ENCODE measurements at places on chromosomes 2 and 18. TPM values are rescaled to one million over a fixed set of nuclear protein-coding genes. Genes with fewer than 3 reads are reported as not detected.

- peaks cover 6% of the 10 kb centered on the region for H3K4me1 ChIP-seq
- no peak for DNase-seq
- no peak overlapping the region for H3K4me3 ChIP-seq
- H3K27me3 ChIP-seq, result no peaks in the 10 kb centered on the region
- no peaks in the 10 kb centered on the region for H3K36me3 ChIP-seq
These were observed 3.2 kb upstream of the DDX1 start for GRCh38 chr2:15588329-15588919.

DNA sequence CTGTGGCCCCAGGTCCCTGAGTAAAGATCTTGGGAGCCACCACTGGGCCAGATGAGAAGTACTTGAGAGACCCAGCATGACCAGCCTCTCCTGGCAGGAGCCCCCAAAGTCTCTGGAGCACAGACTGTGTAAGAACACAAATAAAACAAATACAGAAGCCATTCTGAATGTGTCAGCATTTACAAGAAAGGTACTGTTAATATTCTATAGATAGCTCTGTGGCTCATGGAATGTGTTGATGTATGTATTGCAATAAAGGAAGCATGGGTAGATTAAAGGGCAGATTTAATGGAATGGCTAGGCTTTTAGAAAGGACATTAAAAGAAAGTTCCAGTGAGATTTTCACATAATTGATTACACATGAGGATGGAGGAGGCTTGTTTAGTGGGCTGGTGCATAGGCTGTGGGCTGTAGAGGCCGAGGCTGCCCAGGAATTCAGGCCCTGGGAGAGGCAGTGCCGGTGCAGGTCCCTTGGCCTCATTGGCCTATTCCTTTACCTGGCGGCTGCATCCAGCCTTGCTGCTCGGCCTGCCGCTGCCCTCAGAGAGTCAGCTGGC lies 127.7 kb upstream of the DLX2 start:
- no peak overlapping the region for H3K4me3 ChIP-seq
- no peaks in the 10 kb centered on the region for H3K27me3 ChIP-seq
- peak overlapping the region; percentile 15 for H3K27ac ChIP-seq
- H3K4me1 ChIP-seq, result peaks cover 36% of the 10 kb centered on the region
- H3K36me3 ChIP-seq, result no peaks in the 10 kb centered on the region

GRCh38 chr2:232321156-232321816 lies 57.3 kb upstream of the ALPP start:
- H3K27me3 ChIP-seq, result no peaks in the 10 kb centered on the region
- DNase-seq, result no peak
- H3K27ac ChIP-seq, result no peak overlapping the region

DNA sequence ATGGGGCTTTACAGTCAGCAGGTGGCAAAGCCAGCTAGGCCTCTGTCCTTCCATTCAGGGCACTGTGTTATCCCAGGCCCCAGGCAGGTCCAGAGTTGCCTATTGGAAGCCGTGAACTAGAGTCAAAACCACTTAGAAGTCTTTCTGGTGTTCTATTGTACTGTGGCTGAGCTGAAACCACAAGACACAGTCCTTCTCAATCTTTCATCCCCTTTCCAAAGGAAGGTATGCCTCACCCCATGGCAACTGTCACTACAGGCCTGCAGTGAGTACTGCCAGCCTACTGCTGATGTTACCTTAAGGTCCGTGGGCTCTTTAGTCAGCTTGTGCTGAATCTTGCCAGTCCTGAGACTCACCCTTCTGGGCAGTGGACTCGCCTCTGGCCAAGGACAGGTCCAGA lies 181.6 kb downstream of the GULP1 start:
- no peaks in the 10 kb centered on the region for H3K36me3 ChIP-seq
- H3K27me3 ChIP-seq, result no peaks in the 10 kb centered on the region
- no peak for DNase-seq
- no peak overlapping the region for H3K4me3 ChIP-seq
- H3K27ac ChIP-seq, result no peak overlapping the region

DNA sequence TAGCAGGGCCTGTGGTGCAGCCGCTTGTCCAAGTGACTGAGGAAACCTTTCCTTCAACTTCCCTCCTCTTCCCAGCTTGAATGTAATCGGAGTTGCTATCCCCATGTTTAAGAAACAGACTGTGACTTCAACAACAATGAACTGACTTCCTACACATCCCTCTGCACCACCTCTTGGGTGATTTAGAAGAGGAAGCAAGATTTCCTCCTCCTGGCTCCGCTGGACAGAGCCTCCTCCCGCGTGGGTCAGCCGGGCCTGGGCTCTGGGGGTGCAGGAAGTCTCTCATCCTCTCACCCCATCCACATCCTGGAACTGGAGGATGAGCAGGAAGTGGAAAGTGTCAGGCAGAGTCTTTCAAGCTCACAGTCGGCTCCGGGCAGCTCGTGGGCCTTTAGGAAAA lies 84.3 kb downstream of the GATA6 start:
- no peak overlapping the region for H3K27ac ChIP-seq
- H3K4me3 ChIP-seq, result no peak overlapping the region
- H3K27me3 ChIP-seq, result no peaks in the 10 kb centered on the region
- no peaks in the 10 kb centered on the region for H3K36me3 ChIP-seq

DNA sequence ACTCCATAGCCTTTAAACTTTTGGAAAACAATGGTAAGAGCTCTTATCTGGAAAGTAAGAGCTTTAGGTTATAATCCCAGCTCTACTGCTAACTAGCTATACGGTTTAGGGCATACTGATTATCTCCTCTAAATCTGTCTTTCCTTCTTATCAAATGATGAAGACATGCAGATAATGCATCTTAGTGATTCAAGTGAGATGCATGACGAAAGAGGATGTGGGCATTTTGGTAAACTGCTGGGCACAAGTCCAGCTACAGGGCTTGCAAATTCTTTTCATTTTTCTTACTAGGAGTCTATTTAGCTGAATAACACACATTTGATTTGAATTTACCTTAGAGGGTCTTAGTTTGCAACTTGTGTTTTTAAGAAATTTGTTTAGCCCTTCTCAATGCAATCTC lies 1604.8 kb upstream of the ZEB2 start:
- no peak overlapping the region for H3K27ac ChIP-seq
- no peaks in the 10 kb centered on the region for H3K27me3 ChIP-seq
- H3K4me3 ChIP-seq, result no peak overlapping the region

- no peak overlapping the region for H3K4me3 ChIP-seq
- H3K27ac ChIP-seq, result no peak overlapping the region
- H3K4me1 ChIP-seq, result no peaks in the 10 kb centered on the region
- H3K27me3 ChIP-seq, result no peaks in the 10 kb centered on the region
These were observed 261.6 kb downstream of the ASXL3 start for GRCh38 chr18:33839452-33840211.

DNA sequence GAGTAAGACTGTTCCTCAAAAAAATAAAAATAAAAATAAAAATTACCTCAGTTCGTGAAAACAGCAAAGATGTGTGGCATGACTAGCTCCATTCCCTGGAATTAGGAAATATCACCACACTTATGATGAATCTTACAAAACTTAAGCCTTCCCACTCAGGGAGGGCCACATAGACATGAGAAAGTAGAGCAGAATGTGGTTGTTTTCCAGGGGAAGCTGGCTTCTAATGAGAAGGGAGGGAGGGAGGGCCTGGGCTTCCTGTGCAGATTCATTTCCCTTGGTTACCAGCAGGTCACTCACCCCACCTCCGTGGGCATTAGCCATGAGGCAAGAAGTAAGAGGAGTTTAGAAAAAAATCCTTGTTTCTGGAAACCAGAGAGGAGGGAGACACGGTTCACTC lies 95.9 kb upstream of the RMDN2 start:
- no peak overlapping the region for H3K4me3 ChIP-seq
- H3K27me3 ChIP-seq, result no peaks in the 10 kb centered on the region
- no peaks in the 10 kb centered on the region for H3K36me3 ChIP-seq

DNA sequence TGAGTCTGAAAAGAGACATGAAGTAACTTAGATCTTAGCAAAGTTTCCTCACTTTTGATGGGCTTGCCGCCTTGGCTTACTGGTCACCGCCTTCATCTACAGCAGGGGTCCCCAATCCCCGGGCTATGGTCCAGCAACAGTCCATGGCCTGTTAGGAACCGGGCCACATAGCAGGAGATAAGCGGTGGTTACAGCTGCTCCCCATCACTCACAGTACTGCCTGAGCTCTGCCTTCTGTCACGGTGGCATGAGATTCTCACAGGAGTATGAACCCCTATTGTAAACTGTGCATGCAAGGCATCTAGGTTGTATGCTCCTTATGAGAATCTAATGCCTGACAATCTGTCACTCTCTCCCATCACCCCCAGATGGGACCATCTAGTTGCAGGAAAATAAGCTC lies 72.9 kb downstream of the BIN1 start:
- no peak overlapping the region for H3K4me3 ChIP-seq
- no peaks in the 10 kb centered on the region for H3K36me3 ChIP-seq
- no peak for DNase-seq
- no peaks in the 10 kb centered on the region for H3K27me3 ChIP-seq
- no peak overlapping the region for H3K27ac ChIP-seq
- H3K4me1 ChIP-seq, result no peaks in the 10 kb centered on the region

Gene TRABD2A
- 71.0 TPM for total RNA-seq

Gene PXDN
- 36.0 TPM for total RNA-seq

Gene KYNU
- total RNA-seq, result 3.2 TPM

Gene ABCB11
- total RNA-seq, result not detected

Gene UGT1A10
- total RNA-seq, result not detected

Gene LIPG
- 3.9 TPM for total RNA-seq

Gene LYG2
- not detected for total RNA-seq

Gene LCT
- total RNA-seq, result not detected

Gene MDH1B
- 1.7 TPM for total RNA-seq

Gene DCC
- 0.77 TPM for total RNA-seq

Gene OTOS
- not detected for total RNA-seq

Gene NTSR2
- total RNA-seq, result 0.97 TPM

Gene LIMS4
- total RNA-seq, result 2.3 TPM

All from ovary (tissue), 10 donors.